AG08395 (cell line): ENCODE measurements at places on chromosomes 4 and X.

DNA sequence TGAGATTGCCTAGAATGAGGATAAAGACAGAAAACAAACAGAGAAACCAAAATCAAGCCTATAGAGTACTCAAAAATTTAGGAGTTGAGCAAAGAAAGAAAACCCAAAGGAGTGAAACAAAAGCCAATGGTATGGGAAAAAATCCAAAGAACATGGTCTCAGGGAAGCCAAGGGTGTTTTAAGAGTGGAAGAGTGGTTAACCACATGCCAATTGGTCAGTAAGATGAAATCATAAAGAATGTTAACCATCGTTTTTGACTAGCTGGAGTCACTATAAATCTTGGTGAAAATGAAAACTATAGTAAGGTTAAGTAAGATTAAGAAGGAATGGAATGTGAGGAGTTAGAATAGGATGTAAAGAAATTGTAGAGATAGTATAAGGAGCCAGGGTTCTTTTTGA lies 64.7 kb upstream of the RPL34 start:
- DNase-seq, result no peak

GRCh38 chrX:103398421-103398864 lies 22.1 kb downstream of the BEX3 start:
- peak; percentile 66 for DNase-seq

DNA sequence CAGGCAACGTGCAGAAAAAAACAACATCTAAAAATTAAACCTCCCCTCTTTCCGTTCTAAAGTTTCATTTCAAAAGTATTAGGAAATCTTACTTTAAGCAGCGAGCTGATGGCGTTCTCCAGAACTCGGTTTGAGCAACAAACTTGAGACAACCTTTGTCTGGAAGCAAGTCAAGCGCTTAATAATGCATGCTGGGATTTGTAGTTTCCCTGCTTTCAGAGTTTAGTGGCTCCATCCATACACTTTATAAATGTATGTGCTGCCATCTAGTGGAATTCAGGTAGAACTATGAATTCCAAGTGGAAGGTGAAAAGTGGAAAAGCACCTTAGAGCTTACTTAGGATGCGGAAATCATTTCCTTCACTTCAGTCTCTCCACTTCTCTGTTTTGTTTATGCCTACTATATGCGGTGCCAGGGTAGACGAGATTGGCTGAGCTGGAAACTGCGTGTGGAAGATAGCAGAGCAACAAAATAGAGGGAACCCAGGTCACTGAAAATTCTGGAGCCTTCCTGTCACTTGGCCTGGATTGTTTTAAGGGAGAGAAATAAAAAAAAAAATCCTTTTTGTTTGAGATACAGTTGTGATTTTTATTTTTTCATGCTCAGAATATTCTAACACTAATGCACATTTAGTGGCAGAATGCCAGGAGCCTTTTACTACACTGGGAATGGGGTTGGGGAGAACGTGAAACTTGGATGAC lies at the start of gene BDH2:
Gene BDH2 (minus strand): TSS at position 144 of the 702 bp plus-strand sequence. CDS start 3,580 bp downstream, outside the sequence.
- peak; percentile 94 for DNase-seq

DNA sequence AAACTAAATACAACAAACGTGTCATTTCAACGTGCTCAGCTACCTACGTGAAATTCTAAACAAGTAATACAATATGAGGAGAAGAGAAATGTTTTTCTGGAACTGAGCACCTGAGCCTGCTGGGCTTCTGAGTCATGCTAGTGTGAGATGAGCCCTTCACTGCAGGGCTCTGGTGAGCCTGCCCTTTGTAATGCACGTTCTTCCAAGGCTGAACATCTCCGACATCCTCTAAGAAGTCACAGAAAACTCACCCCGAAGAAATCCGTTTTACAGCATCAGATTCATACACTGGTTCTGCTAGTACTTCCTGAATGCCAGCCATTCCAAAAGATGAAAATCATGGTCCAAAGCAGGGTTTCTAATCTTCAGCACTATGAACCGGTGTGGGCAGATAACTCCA lies 157.1 kb downstream of the AMELX start:
- DNase-seq, result no peak

DNA sequence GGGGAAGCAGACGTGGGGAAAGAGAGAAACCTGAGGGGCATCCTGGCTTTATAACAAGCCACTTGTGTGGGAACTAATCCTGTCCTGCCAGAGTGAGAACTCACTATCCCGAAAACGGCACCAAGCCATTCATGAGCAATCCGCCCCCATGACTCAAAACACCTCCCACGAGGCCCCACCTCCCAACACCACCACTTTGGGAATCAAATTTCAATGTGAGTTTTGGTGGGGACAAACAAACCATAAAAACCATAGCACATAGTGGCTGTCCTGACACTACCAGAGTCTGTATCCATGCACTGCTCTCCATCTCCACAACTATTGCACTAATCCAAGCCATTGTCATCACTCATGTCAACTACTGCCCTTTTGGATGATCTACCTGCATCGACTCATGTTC lies 28.5 kb upstream of the SEPTIN6 start:
- no peak for DNase-seq

DNA sequence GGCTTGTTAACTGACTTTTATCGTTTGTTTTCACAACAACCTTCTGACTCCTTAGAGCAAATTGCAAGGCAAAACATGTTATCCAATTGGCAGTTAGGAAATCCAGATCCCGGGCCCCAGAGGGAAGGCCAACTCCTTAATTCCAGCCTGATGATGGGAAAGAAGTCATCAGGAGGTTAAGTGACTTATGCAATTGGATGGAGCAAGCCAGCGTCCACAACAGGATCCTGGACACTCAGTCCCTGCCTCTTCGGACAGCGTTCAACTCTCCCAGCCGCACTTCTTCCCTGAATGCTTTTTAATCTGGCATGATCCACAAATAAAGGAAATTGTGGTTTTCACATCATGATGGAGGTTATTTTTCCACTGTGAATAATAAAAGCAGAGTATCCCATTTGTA lies 310.1 kb downstream of the RAB28 start:
- peak; percentile 34 for DNase-seq
